G401 (cell line): ENCODE measurements at places on chromosomes 11 and 22.

DNA sequence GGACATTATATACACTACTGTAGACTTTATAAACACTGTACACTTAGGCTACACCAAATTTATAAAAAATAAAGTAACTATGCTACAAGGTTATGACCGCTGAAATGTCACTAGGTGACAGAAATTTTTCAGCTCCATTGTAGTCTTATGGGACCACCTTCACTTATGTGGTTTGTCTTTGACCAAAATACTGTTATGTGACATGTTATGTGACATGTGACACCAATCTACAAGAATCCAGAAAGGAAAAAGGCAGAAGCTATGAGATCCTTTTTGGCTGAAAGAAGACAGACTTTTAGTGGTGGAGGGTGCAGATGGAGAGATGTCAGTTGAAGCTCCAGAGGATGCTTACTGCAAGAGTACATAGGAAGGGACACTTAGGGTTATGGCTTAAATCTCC is 1378.4 kb upstream of the TENM4 start:
- no peak for DNase-seq

DNA sequence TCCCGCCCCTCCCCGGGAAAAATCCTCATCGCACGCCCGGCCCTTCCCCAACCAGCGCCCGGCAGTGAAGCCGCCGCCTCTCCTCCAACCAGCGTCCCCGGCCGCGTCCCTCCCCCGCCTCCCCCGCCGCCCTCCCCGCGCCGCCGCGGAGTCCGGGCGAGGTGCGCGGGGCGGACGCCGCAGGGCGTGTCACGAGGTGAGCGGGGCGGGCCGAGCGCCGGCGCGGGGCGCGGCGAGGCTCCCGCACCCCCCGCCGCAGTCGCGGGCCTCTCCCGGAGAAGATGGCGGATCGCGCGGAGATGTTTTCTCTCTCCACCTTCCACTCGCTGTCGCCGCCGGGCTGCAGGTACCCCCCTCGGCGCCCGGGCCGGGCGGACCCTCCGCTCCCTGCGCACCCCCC is at the start of gene MAPK8IP2:
TSS of gene MAPK8IP2 (plus strand) at position 256 of the 400 bp plus-strand sequence. CDS start at position 282, 26 bp downstream.
- peak; percentile 72 for DNase-seq

GRCh38 chr22:19705181-19705934 is 8.9 kb upstream of the SEPTIN5 start:
- no peak for DNase-seq

GRCh38 chr11:10329935-10330334 is 25.1 kb downstream of the ADM start:
- no peak for DNase-seq

- DNase-seq: no peak
Measured at GRCh38 chr22:49764127-49764581, 63.5 kb downstream of the BRD1 start.

GRCh38 chr11:120622189-120622875 is 110.8 kb downstream of the GRIK4 start:
- DNase-seq: no peak

GRCh38 chr11:61510166-61510919 is 1.8 kb downstream of the LRRC10B start:
- DNase-seq: no peak

DNA sequence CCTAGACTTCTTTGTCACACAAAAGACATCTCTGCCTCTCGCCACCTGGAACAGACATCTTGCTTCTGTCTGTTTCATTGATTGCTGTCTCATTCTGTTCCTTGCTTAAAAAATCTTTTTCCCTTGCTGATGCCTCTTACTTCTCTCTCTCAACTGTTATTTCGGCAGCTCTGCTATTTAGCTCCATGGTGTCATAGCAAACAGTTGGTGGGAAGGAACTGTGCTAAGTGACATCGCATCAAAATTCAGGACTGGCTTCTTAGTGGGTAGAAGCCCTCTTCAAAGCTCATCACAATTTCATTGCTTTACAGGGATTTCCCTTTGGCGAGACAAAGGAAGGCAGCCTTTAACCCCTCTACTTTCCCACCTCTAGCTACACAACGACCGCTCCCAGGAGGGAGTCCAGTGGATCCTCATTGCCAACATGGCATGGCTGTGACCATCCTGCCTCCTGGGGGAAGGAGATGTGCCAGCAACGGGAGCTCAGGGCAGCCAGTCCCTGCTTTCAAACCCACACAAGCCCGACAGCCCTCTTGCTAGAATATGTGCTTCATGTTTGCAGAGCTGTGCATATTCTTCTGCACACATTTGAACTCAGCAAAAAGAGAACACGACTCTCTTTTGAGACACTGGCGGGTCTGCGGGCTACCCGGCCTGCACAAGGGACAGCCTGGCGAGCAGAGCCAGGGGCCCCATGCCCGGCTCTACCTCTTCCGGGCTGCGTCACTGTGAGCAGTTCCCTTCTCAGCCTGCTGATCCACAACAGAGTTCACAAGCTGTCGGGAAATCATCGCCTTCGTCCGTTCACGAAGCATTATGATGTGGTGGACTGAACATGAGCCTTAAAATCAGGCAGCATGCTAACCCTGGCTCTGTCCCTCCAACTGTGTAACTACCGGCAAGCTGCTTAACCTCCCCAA is 51.1 kb upstream of the JAM3 start:
- DNase-seq: peak; percentile 50

DNA sequence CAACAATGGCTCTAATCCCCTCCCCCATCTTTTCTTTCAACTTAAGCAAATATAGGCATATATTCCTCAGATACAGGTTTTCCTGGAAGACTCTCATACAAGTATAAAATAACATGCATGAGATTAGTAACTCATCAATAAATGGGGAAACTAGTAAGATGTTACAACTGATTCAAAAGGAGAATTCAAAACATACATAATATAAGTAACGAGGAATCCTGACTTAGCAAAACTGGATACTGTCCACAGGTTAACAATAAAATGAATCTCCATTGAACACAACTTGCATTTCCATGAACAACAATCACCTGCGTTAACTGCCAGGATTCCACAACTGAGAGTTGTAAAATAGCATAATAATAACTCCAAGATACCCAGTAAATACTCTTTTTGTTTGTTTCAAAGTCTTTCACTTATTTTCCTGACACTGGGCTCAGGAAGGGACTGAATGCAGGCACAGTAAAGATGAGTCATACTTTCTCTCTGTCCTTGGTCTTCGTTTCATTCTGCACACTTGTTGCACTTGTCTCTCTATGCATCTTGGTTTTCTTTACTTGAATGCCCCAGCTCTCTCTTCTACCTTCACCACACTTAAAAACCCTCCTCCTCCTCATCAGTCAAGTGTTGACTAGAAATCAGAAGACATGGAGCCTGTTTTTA is 8.1 kb downstream of the APIP start:
- no peak for DNase-seq

DNA sequence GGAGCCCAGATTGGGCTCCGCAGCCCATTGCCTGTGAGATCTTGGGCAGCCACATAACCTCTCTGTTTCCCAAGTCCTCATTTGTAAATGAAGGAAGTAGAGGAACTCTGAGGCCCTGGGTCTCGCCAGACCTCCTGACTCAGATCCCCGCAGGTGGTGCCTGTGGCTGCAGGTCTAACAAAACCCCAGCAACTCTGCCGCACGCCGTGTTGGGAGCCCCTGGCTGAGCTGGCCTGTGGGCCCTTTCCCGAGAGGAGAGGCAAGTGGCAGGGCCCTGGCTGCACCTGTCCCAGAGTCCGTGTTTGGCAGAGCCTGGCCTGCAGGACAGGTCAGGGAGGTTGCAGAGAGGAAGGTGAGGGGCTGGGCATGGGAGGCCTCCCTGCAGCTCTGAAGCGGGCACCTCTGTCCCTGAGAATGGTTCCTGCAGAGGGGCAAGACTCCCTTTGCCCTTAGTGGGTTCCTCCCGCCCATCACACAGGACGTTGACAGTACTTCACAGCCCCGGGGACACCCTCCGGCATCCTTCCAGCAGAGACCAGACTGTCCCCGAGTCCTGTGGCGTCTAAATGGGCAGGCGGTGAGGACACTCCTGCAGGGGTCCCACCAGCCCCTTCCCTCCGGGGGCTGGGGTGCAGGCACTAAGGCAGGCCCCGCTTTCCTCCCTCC is 67.7 kb downstream of the ARHGAP8 start:
- DNase-seq: no peak

DNA sequence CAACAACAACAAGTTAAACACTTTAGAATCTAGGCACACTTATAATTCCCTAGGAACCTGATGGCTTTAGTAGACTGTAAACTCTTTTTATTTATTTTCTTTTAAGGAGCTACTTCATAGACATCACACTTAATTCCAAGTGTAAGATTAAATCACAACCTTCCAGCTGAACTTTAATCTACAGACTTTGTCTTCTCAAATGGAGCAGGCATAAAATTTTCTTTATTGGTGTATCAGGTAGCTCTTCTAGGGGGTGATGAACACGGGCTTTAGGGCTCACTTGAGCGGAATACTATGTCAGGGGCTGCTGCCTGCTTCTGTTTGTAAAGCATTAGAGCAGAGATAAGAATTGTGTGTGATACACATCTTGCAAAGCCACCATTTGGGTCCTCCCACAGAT is 525.8 kb upstream of the FAT3 start:
- no peak for DNase-seq

- DNase-seq: no peak
Measured at GRCh38 chr22:43543522-43544288, 131.9 kb downstream of the MPPED1 start.

- DNase-seq: no peak
Measured at GRCh38 chr11:34425360-34425759, 13.4 kb upstream of the CAT start.

GRCh38 chr22:47355776-47356510 is 593.5 kb downstream of the TBC1D22A start:
- DNase-seq: peak; percentile 38

DNA sequence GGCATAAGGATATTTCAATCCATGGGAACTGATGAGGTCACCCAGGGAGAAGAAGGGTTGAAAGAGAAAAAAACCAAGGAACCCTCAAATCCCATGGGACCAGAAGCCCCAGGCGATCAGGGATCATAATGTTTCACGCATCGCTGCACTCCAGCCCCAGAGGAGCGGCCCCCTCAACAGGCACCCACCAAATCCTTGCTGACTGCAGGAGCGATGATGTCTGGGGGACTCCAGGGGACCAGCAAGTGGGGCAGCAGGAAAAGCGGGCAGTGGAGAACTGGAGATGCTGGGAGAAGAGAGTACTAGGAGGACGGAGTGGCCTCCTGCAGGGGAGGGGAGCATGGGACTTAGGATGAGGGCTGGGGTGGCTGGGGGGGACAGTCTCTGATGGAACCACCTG is 47.7 kb upstream of the LINC01488 start:
- DNase-seq: no peak

GRCh38 chr11:57340039-57340615 is 2.0 kb downstream of the P2RX3 start:
- no peak for DNase-seq

GRCh38 chr11:128146926-128147605 is 440.3 kb downstream of the ETS1 start:
- no peak for DNase-seq

GRCh38 chr22:49657275-49657973 is 170.2 kb downstream of the BRD1 start:
- no peak for DNase-seq

DNA sequence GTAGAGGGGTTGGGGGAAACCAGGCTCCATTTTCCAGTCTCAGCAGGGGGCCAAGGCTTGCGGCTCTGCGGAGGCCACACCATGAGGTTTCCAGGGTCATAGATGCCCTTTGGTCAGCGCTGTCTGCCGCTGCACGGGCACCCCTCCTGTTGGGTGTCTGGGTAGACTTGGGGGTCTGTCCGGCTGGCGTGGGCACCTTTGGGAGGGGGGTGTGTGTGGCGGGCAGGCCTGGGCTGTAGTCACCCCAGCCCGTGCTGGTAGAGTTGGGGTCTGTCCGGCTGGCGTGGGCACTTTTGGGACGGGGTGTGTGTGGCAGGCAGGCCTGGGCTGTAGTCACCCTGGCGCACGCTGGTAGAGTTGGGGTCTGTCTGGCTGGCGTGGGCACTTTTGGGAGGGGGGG is 18.6 kb downstream of the LSP1 start:
- DNase-seq: no peak

DNA sequence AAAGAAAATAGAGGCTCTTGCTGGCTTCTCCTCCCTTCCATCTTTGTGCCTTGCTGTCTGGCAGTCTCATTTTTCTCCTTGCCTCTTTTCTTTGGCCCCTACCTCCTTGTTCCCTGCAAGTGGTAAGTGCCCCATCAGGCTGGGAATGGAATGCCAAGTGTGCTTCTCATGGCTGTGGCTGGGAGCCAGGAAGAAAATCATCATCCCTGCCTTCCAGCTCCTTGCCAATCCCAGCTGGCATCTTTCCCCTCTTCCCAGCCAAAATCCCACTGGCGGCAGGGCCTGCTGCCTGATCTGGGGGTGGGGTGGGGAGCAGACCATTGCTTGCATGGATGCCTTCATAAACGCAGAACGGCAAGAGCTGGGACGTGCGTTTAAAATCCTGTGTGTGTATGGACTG is 27.0 kb upstream of the SLC25A18 start:
- peak; percentile 95 for DNase-seq

DNA sequence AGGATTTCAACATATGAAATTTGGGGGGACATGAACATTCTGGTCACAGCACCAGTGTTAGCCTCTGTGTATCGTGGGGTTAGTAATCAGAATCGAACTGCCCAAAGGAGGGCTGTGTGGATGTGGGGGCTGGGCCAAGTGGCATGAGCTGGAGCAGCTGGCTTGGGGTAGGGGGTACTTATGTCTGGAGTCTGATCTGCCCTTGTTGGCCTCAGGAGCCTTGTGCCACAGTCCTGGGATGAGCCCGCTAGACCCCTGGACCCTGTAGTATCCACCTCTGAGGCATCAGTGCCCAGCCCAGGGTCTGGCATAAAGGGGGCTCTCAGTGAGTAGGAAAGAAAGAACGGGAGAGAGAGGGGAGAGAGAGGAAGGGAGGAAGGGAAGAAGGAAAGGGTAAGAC is 67.3 kb downstream of the LRRC32 start:
- no peak for DNase-seq

- no peak for DNase-seq
Measured at GRCh38 chr11:78332174-78332866, 85.3 kb downstream of the GAB2 start.

GRCh38 chr11:111585371-111585770 is 16.9 kb upstream of the SIK2 start:
- no peak for DNase-seq

GRCh38 chr22:27133681-27134314 is 476.4 kb downstream of the MIAT start:
- DNase-seq: no peak

- no peak for DNase-seq
Measured at GRCh38 chr11:584287-584686, 8.0 kb downstream of the PHRF1 start.

DNA sequence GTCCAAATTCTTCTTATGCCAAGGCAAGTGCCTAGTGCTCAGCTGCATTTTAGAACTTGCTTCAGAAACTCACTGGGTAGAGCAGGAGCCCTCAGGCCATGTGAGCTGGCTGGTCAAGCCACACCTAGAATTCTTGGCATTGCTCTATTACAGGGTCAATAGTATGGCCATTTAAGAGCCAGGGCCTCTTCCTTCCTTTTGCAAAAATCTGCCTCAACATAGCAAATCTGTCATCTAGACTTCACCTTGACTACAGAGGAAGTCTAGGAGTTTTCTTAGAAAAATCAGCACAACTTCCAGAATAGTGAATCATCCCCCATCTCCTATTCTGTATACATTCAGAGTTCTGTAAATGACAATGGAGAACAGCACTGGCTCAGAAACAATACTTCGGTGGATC is 112.0 kb upstream of the TTC12 start:
- DNase-seq: no peak

GRCh38 chr22:45105281-45105702 is 58.4 kb upstream of the NUP50 start:
- DNase-seq: no peak

GRCh38 chr22:38738475-38739070 is 17.2 kb downstream of the SUN2 start:
- DNase-seq: no peak
